ENCODE measurements at places on chromosomes 5 and 9.
A peak's percentile ranks its signal among the peaks of the same experiment; 100 is the strongest.

- no peak for DNase-seq
Measured at GRCh38 chr9:108836319-108836718, 19.5 kb downstream of the ACTL7B start.

- no peak for DNase-seq
Measured at GRCh38 chr5:120532835-120533234, 68.7 kb downstream of the PRR16 start.

- no peak for DNase-seq
Measured at GRCh38 chr5:88509403-88509802, 240.8 kb upstream of the TMEM161B start.

GRCh38 chr5:147327905-147328304 is 93.1 kb downstream of the STK32A start:
- no peak for DNase-seq

- DNase-seq = no peak
Measured at GRCh38 chr9:109507421-109507838, 9.3 kb upstream of the PTPN3 start.

DNA sequence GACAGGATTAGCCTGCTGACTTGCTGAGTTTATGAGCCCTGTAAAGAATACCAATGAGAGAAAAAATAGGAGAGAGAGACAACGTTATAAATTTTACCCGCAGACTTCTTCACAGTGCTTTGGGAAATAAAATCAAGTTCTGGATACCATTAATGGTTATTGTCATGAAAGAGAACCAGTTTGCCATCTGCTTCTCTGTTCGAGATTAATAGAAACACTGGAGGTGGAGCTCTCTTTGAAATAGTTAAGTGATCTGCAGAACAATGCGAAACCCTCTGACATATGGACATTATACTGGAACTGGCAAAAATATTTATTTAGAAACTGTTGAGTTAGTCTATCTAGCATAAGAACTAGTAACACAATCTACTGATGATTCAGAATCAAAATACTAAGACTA is 500.7 kb downstream of the CDH12 start:
- DNase-seq = no peak

DNA sequence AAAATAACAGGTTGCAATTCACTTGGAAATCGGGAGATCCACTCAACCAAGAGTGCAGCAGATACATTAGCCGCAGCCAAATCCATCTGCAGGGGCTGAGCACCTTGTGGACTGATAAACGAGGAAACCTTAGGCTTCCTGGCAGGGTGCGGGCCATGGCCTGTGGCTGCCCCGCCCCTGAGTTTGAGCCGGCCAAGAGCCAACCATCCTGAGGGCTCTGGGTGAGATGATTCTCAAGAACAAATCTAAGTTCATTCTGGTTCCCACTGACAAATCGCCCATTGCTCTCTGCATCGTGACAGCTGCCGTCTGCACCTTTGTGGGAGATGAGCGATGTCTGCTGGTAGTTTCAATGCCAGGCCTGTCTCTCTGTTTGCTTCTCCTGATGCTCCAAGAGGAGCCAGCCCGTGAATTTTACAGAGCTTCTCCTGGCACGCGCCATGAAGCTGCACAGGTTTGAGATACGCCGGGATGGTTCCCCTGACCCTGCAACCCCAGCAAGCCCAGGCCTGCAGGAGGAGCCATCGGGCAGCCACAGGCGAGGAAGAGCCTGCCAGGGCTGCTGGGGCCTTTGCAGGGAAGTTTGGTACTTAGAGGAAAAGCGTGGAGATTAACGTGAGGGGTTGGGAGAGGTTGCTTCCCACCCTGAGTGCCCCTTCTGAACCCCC is 154.0 kb downstream of the OLFM1 start:
- DNase-seq = no peak

DNA sequence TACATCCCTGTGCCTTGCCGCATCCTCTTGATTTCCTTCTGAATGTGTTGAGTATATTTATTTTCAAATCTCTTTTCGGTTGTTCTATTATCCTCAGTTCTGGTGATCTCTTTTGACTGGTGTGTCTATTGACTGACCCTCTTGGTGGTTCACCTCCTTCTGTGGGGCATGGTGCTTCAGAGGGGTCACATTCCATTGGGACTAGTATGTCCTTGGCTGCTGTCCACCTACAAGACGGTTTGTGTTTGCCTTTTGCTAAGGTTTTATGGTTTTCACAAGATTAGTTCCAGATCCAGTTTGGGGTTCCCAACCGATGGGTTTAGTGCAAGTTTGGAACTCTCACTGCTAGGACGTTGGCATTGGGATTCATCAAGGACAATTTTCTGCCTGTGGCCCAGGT is 66.6 kb downstream of the PHF2 start:
- DNase-seq = no peak

- no peak for DNase-seq
Measured at GRCh38 chr9:86175223-86175622, 75.9 kb upstream of the GOLM1 start.

DNA sequence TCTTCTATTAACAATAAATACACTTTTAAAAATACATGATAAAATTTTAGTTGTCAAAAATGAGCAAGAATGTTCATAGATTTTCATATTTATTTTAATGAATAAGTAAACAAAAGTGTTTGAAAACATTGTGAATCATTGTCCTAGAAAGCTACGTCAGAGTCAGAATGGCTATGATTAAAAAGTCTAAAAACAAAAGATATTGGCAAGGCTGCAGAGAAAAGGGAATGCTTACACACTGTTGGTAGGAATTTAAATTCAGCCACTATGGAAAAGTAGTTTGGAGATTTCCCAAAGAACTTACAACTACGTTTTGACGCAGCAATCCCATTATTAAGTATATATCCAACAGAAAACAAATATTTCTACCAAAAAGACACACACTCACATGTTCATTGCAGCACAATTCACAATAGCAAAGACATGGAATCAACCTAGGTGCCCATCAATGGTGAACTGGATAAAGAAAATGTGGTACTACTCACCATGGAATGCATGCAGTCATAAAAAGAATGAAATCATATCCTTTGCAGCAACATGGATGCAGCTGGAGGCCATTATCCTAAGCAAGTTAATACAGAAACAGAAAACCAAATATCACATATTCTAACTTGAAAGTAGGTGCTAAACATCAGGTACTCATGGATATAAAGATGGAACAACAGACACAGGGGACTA is 49.2 kb upstream of the FBXL17 start:
- no peak for DNase-seq

DNA sequence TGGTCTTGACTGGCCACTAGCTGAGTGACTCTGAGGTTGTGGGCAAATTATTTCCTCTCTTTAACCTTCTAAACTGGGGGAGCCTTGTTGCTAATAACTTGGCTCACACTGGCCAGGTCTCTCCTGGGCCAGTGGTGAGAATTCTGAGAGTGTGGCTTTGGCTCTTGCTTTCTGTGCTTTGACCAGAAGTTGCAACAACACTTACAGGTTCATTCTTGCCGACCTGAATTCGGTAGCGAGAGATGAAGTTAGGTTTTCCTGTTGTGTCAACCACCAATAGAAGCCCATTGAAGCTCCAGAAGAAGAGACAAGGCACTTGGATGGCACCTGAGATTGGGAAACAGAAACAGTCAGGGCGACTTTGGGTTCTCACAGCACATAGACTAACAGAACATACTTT is 19.8 kb downstream of the FAXDC2 start:
- DNase-seq = no peak

DNA sequence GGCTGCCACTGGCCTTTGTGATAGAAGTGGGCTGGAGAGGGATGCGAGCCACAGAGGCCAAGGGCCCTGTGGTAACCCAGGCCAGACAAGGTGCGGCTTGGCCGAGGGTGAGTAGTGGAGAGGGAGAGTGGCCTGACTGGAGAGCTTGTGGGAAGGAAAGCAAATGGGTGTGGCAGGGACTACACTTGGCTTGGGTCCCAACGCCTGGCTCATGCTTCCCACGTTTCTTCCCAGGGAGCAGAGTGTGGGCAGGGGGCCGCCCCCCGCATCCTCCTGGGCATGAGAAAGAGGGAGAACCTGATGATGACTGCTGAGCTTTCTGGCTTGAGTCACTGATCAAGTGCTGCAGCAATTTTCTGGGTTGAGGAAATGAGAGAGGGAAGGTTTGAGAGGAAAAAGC is 95.7 kb downstream of the ANKH start:
- no peak for DNase-seq

DNA sequence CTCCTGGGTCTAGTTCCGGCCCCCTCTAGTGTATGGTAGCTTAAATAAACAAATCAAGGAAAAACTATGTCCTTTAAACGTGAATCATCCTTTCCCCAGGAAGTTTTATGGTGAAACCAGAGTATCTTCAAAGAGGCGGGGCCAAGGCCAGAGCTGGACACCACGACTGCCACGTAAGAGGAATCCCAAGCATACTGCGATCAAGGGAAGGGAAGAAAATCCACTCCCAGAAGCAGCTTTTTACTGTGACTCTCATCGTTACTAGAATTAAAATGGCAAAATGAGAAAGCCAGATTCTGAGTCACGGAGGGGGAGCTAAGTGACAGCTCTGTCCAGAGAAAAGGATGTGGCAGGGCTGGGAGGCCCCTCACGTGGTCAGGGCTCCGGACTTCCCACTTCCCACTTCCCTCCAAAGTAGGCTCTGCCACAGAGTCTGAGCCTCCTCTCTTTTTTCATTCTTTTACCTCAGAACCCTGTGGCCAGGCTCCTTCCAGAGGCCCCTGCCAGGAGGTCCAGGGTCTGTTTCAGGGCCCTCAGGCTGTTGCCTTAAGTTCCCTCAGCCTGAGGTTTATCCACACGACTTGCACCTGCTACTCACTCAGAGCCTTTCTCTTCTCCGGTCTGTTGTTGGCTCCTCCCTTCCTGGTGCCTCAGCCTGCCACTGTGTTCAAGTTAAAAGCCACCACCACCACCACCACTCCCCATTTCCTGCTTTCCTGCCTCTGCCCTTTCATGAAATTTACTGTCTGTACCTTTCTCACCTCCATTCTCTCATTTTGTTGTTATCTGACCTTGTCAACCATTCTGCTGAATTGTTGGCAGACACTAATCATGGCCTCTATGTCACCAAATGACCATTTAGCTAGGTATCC is 1.4 kb upstream of the GLRX start:
- DNase-seq = peak; percentile 79

- no peak for DNase-seq
Measured at GRCh38 chr5:86756839-86757238, 139.1 kb downstream of the COX7C start.

DNA sequence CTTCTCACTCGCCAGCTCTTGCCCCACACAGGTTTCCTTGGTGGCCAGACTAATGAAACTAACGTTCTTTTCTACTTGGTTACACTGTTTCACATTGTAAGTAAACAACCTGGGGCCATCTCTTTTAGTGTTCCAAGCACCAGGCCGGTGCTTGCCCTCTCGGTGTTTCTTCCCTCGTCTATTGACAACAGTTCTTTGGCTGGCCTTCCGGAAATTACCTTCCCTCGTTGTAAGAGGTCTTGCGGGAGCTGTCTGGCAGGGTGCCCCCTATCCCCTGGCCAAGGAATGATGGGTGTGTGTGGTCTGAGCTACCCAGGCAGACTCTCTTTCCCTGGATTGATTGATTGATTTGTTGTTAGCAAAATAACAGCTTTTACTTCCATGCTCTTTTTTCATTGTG is 918 bp upstream of the MYMK start:
- no peak for DNase-seq

- DNase-seq = peak; percentile 53
Measured at GRCh38 chr9:77819657-77820056, 171.5 kb upstream of the GNA14 start.

GRCh38 chr9:110047232-110047954 is 160.6 kb downstream of the C9orf152 start:
- no peak for DNase-seq

GRCh38 chr5:131795228-131795627 is 1.6 kb downstream of the FNIP1 start:
- peak; percentile 13 for DNase-seq
